ENCODE measurements at places on chromosomes 12 and 14.

- DNase-seq = no peak
Observed at GRCh38 chr12:132071830-132072384, 72.2 kb downstream of the DDX51 start.

GRCh38 chr12:60921541-60921940, 1325.7 kb downstream of the SLC16A7 start:
- no peak for DNase-seq

DNA sequence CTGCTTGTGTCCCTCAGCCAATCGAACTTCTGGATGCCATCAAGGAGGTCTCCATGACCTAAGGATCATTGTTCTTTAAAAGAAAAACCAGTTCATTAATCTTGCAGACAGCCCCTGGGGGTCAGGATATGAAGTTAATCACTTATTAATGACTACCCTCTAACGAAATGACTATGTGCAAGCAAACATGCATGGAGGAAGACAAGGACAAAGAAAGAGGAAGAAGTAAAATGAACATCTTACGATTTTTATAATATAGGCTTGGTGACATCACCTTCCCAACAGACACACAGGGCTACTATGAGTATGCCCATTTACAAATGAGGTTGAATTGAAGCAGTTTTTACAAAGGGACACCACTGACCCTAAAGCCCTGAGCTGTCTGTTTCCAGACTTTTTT, 111.1 kb upstream of the AMIGO2 start:
- no peak for DNase-seq

DNA sequence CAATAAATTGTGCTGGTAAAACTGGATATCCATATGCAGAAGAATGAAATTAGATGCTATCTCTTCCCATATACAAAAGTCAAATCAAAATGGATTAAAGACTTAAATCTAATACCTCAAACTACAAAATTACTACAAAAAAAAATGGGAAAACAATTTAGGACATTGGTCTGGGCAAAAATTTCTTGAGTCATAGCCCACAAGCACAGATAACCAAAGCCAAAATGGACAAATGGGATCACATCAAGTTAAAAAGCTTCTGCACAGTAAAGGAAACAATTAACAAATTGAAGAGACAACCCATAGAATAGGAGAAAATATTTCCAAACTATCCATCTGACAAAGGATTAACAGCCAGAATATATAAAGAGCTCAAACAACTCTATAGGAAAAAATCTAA, 264.6 kb downstream of the NUAK1 start:
- no peak for DNase-seq

DNA sequence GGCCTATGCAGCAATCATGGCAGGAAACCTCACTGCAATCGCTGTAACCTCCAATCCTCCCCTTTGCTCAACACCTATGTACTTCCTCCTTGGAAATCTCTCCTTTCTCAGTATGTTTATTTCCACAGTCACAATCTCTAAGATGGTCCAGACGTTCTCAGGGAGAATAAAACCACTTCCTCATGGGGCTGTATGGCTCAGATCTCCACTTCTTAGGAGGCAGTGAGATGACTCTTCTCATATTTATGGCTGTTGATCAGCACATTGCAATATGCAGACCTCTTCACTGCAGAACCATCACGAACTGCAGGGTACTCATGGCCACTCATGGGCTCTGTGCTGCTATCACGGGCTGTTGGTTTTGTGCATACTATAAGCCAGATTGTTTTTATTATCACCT, 17.1 kb upstream of the OR4K17 start:
- no peak for DNase-seq

GRCh38 chr12:53193040-53193439, 12.3 kb upstream of the CSAD start:
- DNase-seq = no peak

DNA sequence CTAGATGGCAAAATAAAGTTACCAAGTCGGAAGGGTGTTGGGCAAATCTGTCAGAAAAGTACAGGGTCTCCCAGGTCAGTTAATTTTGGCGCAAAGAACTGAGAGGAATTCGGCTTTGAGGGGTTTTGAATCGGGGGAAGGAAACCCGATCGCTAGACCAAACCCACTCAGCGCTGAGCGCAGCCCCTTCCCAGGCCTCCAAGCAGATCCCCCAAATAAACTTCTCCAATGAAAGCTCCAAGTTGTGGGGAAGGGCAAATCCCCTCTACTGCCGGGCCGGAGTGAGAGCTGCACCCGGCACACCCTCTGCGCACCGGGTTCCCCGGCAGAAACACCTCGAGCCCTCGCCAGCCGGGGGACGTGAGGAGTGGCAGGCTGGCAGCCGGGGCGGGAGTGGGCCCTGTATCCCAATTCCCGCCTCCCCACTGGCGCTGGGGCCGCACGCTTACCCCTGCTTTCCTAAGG, 441 bp downstream of the E2F7 start:
- peak; percentile 22 for DNase-seq

DNA sequence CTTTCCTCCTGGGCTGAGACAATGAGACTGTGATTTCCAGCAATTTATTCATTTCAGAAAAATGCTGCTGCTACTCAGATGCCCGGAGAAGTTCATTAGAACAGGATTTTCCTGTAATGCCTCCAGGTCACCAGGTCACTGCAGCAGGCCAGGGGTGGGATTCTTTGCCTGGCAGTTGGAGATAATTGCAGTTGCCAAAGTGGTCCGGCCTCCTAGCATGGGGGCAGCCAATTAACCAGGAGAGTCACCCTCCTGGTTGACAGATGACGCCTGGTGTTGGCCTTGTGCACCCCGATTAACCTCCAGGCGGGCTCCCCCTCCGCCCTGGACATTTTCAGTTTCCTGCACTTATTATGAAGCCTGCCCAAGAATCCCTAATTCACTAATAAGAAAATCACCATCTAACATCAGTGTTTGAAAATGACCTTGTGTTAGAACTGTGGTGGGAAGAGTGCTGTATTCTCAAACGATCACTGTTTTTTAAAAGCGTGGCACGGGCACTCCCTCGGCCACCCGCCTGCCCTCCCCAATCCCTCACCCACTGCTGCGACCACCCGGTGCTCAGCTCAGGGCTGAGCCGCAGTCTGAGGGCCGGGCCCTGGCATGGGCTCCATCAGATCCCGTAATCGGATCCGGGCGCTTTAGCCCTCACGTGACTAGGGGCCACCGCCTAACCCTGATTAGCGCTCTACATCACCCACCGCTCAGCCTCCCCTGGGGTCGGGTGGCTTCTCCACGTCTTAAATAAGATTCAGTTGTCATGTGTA, 12.9 kb downstream of the RIMBP2 start:
- DNase-seq = no peak

DNA sequence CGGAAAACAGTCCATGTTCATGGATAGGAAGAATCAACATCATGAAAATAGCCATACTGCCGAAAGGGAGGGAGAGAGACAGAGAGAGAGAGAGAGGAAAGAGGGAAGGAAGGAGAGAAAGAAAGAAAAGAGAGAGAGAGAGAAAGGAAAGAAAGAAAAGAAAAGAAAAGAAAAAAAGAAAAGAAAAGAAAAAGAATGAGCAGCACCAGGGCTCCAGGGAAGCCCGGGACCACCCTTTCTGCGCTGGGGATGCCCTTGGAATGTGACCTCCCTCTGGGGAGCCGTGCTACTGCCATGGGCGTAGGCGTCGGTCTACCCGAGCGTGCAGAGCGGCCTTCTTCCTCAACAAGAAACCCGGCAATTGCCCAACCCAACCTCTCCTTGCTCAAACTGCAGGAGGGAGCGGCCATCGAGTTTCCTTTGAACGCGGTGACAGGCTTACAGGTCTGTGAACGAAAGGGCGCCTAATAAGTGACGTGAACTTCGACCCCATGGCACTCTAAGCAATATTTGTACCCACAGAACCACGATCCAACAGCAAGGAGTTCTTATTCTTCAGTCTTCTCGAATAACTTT, 16.9 kb downstream of the OR6S1 start:
- DNase-seq = peak; percentile 55

GRCh38 chr14:55448141-55448614, 7.8 kb upstream of the TBPL2 start:
- peak; percentile 52 for DNase-seq

GRCh38 chr14:28719130-28719529, 47.5 kb upstream of the FOXG1 start:
- no peak for DNase-seq

- no peak for DNase-seq
Observed at GRCh38 chr14:87005280-87005679, 987.7 kb downstream of the GALC start.

DNA sequence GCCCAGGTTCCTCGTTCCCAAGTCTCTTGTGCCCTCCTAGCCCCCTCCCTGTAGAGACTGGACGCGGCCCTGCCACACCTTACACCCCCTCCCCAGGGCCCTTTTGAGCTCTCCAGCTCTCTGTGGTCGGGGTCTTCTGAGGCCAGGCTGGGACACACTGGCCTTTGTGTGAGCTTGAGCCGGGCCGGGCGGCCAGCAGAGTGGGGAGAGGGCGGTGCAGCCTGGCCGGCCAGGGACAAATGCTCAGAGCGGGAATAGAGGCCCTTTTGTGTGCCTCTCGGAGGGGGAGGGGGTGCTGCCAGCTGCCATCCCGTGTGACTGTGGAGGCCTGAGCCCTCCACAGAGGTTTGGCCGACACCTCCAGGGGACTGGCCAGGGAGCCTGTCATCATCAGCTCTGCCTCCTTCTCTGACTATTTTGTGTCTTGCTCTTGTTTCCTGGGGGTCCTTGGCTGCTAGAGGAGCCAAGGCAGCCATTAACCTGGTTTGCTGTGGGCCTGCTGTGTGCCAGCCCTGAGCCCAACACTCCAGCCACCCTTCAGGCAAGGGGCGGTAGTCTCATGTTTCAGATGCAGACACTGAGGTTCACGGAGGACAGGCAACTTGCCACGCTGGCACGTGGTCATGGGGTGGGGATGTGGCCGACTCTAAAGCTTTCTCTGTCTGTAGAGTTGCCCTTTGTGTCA, 13.6 kb downstream of the FAM222A start:
- DNase-seq = no peak

DNA sequence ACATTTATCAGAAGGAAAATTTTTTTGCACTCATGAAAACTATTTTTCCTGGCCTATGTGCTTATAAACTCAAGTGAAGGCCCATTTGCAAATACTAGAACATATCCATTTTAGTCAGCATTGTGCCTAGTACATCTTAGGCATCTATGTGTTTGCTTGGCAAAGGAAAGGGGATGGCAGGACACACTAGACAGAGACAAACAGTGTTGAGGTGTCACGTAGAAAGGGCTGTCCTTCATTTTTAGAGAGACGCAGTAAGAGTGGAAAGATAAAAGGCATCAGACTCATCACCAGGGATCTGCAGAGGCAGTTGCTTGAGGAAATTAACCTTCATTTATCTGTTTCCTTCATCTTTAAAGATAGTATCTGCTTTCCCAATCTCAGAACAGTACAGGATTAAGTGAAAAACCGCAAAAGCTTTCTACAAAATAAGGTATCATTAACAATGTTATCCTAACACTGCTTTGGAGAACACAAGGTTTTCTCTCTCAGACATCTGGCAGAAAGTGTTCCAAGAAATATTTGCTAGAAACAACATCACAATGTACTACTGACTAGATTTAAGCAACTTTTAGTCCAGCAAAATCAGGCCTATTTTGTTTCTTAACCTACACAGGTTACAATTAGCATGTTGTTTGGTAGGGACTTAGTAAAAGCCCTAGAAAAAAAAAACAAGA, 2.0 kb downstream of the YBX3 start:
- no peak for DNase-seq

- DNase-seq = no peak
Observed at GRCh38 chr14:37036669-37037341, 135.6 kb downstream of the SLC25A21 start.

GRCh38 chr12:64621257-64621942, 11.1 kb downstream of the RASSF3 start:
- no peak for DNase-seq

GRCh38 chr14:60196291-60196690, 31.1 kb upstream of the DHRS7 start:
- no peak for DNase-seq

GRCh38 chr12:6096527-6096926, 27.9 kb downstream of the VWF start:
- no peak for DNase-seq

- peak; percentile 50 for DNase-seq
Observed at GRCh38 chr14:99995700-99996356, 69.4 kb upstream of the EVL start.

DNA sequence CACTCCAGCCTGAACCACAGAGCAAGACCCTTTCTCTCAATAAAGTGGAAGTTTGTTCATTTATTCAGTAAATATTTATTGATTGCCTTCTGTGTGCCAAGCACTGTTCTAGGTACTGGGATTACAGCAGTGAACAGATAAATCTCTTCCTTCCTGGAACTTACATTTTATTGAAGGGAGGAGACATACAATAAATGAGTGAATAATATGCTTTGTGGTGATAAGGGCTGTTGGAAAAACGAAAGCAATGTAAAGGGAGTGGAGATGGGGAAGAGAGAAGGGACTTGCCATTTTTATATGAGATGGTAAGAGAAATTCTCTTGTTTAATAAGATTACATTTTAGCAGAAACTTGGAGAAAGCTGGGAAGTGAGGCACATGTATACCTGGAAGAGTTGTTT, 1.6 kb downstream of the GSKIP start:
- DNase-seq = no peak

GRCh38 chr12:62632411-62632918, 165.8 kb downstream of the MON2 start:
- DNase-seq = no peak

- no peak for DNase-seq
Observed at GRCh38 chr12:65460063-65460462, 181.6 kb downstream of the MSRB3 start.

GRCh38 chr14:97705976-97706375, 908.8 kb downstream of the VRK1 start:
- no peak for DNase-seq

DNA sequence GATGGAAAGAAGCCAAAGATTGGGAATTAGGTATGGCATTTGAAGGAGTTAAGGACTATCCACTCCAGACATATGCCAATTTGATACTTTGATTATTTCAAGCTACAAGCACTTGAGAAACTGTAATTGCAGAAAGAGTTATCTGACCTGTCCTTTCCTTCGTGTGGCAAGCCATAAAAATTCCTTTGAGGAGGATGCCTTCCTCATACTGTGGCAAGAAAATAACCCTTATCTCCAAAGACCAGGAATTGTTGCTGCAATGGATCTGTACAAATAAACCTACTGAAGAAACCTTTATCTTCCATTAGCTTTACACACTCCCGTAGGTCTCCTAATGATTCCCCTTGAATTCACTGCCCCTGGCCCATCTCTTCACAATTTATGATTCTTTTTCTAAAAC, 165.1 kb upstream of the AMIGO2 start:
- DNase-seq = no peak

GRCh38 chr12:75289753-75290152, 40.4 kb downstream of the CAPS2 start:
- no peak for DNase-seq

- DNase-seq = no peak
Observed at GRCh38 chr14:33851931-33852330, 98.9 kb downstream of the EGLN3 start.
